Hair follicular keratinocyte (primary cell): ENCODE measurements at places on chromosomes 13 and 19. TPM values are rescaled to one million over a fixed set of nuclear protein-coding genes. Genes with fewer than 3 reads are reported as not detected.

Gene APOC4
- not detected in 2 replicates for total RNA-seq

Gene PROZ
- total RNA-seq = not detected in 2 replicates

Gene TRAPPC5
- 121 and 125 TPM in 2 replicates for total RNA-seq

Gene DENND1C
- total RNA-seq = 0.11 TPM in 1 of 2 replicates, not detected in the other

Gene NLRP5
- total RNA-seq = not detected in 2 replicates

Gene LILRA1
- not detected in 2 replicates for total RNA-seq

Gene NAPA
- total RNA-seq = 71.0 and 88.9 TPM in 2 replicates

Gene STARD13
- total RNA-seq = 4.9 and 7.3 TPM in 2 replicates

Gene SLAIN1
- total RNA-seq = 0.08 TPM in 1 of 2 replicates, not detected in the other

Gene XRCC1
- total RNA-seq = 33.9 and 36.6 TPM in 2 replicates

Gene KLHL1
- total RNA-seq = not detected in 2 replicates

Gene KANK2
- total RNA-seq = 15.2 and 19.4 TPM in 2 replicates

Gene AKAP11
- 8.3 and 9.3 TPM in 2 replicates for total RNA-seq

Gene MRPL57
- total RNA-seq = 39.4 and 51.6 TPM in 2 replicates

Gene RHPN2
- 2.8 and 2.9 TPM in 2 replicates for total RNA-seq

Gene CEBPA
- total RNA-seq = 0.86 and 1.2 TPM in 2 replicates

Gene ZNF564
- total RNA-seq = 2.6 and 3.9 TPM in 2 replicates

Gene ZNF426
- total RNA-seq = 5.3 and 6.4 TPM in 2 replicates

Gene C3
- 63.2 and 88.6 TPM in 2 replicates for total RNA-seq

Gene FAM216B
- total RNA-seq = not detected in 2 replicates

Gene KLK4
- not detected in 2 replicates for total RNA-seq

Gene VSTM2B
- not detected in 2 replicates for total RNA-seq

Gene ZNF556
- total RNA-seq = not detected in 2 replicates

Gene HRC
- not detected in 2 replicates for total RNA-seq

Gene VAV1
- 0.08 and 5.6 TPM in 2 replicates for total RNA-seq
